ENCODE measurements at places on chromosomes 3 and 15.

- DNase-seq: peak; percentile 66
These were observed 22.5 kb downstream of the GLB1 start for GRCh38 chr3:33074217-33075067.

DNA sequence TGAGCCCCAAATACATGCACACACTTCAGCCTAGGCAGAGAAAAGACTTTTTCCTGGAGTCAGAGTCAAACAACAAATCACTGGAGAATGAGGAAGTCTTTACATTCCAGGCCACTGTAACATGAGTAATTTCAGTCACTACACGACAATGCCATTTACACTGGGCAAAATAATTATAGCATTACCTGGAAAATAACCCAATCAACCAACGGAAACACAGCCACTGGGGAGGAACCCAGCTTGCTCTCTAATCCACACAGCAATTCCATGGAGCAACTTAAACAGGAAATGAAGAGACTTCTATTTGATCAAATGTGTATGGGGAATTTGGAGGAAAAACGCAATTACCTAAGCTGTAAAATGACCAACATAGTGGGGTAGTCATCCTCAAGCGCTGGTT, 15.2 kb downstream of the FSTL1 start:
- no peak for DNase-seq

- no peak for DNase-seq
These were observed 6.9 kb downstream of the APH1B start for GRCh38 chr15:63284335-63284734.

- DNase-seq: no peak
These were observed 422.0 kb downstream of the SOX2 start for GRCh38 chr3:182133752-182134151.

DNA sequence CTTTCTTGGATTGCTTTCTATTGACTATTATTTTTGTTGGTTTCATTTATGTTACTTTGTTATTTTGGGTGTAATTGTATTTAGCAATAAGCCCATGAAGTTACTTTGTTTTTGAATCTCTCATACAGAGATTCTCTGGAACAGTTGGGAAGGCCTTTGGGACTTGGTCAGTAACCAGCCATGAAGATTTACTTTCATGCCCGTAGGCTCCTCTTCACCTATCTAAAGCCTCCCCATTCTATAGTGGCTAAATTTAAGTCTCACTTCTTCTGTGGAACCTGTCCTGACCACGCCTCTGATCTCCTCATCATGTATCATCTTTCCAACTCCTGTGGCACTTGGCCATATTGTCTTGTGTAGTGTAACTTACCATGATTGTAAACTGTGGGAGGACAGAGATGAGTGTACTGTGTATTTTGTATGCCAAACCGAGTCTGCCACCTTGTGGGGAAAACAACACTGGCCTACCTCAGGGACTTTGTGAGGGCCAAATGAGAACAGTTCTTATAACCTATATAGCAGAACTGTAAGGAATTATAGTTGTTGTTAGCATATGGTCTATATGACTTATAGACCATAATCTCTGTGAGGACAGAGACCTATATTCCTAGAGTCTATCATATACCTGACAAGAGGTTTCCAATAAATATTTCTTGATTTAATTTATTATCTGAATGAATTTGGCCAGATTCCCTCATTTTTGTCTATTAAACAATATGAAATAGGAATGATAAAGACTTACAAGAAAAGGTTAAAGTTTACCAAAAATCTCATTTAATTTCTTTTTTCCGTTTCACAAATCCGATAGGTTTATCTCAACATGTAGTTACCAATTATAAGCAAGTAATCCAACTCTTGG, 75.0 kb downstream of the STARD9 start:
- DNase-seq: peak; percentile 83

- no peak for DNase-seq
These were observed 28.7 kb upstream of the CD47 start for GRCh38 chr3:108119398-108120104.

GRCh38 chr3:84307339-84307738, 651.5 kb upstream of the CADM2 start:
- DNase-seq: no peak

GRCh38 chr15:82105451-82106215, 59.8 kb upstream of the MEX3B start:
- no peak for DNase-seq

DNA sequence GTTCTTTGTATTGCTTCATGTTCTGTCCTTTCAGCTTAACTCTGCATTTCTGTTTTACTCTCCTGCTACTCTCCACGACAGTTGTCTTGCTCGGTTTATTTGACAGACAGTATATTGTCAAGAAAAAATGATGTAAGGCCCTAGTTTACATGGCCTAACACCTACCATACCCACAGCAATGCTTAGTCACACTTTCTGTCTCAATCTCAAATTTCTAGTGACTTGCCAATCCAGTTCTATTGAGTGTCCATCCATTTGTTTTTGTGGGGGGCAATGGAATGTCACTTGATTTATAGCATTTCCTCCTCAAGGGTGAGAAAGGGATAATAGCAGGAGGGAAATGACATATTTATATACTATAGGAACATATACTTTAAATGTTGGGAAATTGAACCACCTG, 676.2 kb downstream of the NAALADL2 start:
- DNase-seq: no peak

DNA sequence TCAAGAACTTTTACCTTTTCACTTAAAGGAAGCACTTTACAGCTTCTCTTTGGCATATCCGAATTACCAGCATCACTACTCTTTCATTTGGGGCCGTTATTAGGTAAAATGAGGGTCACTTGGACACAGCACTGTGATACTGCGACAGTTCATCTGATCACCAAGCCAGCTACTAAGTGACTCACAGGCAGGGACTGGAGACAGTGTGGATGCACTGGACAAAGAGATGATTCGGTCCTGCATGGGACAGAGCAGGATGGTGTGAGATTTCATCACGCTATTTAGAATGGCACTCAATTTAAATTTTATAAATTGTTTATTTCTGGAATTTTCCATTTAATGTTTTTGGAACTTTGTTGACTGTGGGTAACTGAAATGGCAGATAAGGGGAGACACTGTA, 166.9 kb upstream of the IL12A start:
- no peak for DNase-seq

DNA sequence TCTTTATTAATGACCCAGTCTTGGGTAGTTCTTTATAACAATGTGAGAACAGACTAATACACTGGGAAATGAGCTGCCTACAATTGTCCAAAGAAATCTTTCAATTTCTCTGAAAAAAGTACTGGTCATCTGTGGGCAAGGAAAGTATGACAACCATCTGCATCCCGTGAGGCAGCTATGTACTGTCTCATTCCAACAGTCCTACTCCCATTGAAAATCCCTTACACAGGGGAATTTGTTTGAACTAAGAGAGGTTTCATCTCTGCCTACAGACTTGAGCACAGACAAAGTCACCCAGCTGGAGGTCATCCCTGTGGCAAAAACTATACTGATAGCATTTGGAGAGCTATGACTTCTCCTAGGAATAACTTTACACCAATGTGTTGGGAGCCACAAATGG, 27.1 kb downstream of the SHC4 start:
- DNase-seq: no peak

- no peak for DNase-seq
These were observed 11.0 kb upstream of the CEMIP start for GRCh38 chr15:80768158-80768557.

GRCh38 chr15:82014989-82015388, 30.8 kb downstream of the MEX3B start:
- DNase-seq: no peak

- no peak for DNase-seq
These were observed 7.8 kb upstream of the FAM174B start for GRCh38 chr15:92663250-92663951.

DNA sequence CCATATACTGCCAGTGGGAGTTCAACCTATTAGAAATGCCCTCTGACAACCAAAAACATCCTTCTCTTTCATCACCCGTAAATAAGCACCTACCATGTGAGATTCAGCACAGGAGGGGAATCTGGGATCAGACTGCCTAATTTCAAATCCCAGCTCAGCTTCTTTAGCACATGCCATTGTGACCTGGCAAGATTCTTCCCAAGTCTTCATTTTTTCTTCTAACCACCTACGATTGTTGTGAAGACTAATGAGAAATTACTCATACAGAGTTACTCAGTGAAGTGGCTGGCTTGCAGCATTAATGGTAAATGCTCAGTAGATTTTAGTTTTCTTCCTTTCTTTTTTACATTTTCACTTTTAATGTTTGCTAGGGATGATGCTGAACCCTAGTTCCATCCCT, 176.7 kb downstream of the PDZRN3 start:
- no peak for DNase-seq

- peak; percentile 49 for DNase-seq
These were observed 22.8 kb downstream of the STRIT1 start for GRCh38 chr3:155270485-155271342.

GRCh38 chr15:76674883-76675282, 230.3 kb downstream of the SCAPER start:
- no peak for DNase-seq

- DNase-seq: no peak
These were observed 12.0 kb upstream of the LINGO1 start for GRCh38 chr15:77644543-77645247.

DNA sequence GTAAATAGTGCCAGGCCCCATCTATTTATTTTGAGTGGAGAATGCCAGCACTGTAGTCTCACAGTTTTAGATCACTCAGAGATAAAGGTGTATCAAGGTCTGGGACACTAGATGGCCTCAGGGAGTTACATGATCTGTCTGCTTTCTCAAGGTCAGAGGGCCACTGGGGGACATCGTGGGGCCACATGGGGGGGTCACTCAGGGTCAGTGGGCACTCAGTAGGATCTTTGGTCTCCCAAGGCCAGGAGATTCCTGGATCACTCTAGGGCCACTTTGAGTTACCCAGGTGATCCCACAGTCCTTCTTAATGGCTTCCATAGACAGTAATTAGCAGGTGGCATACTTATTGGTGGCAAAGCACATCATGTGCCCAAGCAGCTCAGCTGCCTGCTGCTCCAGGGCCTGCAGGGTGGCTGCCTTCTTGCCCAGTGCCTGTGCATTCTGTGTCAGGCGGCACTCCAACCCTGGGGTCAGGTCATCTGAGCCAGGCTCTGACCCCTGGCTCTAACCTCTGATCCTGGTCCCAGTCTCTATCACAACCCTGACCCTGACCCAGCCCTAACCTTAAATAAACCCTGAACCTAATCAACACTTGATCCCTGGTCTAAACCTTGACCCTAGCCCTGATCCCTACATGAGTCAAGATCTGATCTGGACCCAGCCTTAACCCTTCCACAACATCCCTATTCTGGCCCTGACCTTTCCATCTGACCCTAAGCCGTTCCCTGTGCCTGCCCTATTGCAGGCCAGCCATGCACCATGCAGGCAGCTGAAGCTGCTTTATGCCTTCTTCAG, 1.8 kb upstream of the LAMB2 start:
- no peak for DNase-seq
